ENCODE measurements at places on chromosomes 16 and 17. TPM values are rescaled to one million over a fixed set of nuclear protein-coding genes. Genes with fewer than 3 reads are reported as not detected.

ACE gene
- 4.4 TPM for total RNA-seq

TMC7 gene
- total RNA-seq: 3.0 TPM

TP53TG3B gene
- not detected for total RNA-seq

WNT9B gene
- total RNA-seq: under 0.01 TPM

Data from temporal lobe (tissue), 4 donors.